Activated T-cell treated with anti-CD3 and anti-CD28 coated beads, Interleukin-2, amount 50 U/mL, for 72 hours (primary cell): ENCODE measurements at places on chromosomes 2 and 18.

DNA sequence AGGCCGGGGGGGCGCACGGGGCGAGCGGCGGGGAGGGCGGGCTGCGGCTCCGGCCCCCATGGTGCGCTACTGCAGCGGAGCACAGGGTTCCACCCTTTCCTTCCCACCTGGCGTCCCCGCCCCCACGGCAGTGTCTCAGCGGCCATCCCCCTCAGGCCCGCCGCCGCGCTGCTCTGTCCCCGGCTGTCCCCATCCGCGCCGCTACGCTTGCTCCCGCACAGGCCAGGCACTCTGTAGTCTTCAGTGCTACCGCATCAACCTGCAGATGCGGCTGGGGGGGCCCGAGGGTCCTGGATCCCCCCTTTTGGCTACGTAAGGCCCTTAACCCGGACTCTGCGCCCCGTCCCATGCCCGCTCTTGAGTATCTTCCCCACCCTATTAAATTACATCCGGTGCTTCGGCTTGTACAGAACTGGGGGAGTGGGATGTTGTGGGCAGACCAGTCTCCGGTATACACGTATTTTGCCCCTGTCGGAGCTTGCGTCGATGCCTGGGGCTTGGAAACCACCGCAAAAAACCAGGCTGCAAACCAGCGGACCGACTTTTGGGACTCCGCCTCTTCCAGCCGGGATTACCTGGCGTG is 598 bp upstream of the WBP1 start:
- peak; percentile 90 for DNase-seq

- DNase-seq, result no peak
Observed at GRCh38 chr2:104755026-104755878, 98.7 kb upstream of the POU3F3 start.

- DNase-seq, result no peak
Observed at GRCh38 chr18:36335476-36336279, 38.2 kb downstream of the FHOD3 start.

- no peak for DNase-seq
Observed at GRCh38 chr2:200396781-200397242, 90.3 kb downstream of the SPATS2L start.

DNA sequence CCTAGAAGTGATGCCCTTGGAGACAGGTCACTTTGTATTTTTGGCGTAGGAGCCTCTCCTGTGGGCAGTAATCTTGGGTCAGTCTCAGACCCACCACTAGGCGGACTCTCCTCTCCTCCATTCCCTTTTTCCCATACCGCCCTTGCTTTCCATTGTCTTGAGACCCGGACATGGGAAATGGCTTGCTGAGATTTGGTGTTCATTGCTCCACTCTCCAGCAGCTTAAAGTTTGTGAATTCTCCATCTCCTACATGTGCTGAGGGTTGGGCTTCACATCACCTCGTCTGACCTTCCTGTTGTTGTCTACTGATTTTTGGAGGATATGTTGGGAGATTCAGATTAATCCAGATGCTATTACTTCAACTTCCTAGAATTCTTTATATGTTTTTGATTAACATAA is 159.2 kb upstream of the RAB12 start:
- DNase-seq, result no peak

GRCh38 chr2:181411105-181411849 is 45.9 kb upstream of the ITGA4 start:
- DNase-seq, result no peak

- no peak for DNase-seq
Observed at GRCh38 chr2:213551526-213551925, 267.3 kb downstream of the SPAG16 start.

DNA sequence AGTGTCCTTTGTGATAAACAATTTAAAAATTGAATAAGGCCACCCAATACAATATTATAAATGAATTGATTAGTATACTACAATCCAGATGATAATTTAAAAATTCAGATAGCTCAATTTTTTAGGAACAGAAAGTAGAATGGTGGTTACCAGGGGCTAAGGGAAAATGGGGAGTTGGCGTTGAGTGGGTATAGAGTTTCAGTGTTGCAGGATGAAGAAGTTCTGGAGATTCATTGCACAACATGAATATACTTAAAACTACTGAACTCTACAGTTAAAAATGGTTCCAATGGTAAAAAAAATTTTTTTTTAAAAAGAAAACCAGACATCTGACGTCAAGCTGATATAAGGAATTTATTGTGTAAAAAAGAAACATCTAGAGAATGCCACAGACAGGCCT is 20.9 kb downstream of the SLC39A6 start:
- no peak for DNase-seq

GRCh38 chr2:216257089-216257488 is 115.2 kb downstream of the MARCHF4 start:
- DNase-seq, result no peak

GRCh38 chr2:219442256-219443015 is 7.8 kb downstream of the SPEG start:
- no peak for DNase-seq
